ENCODE measurements at places on chromosomes 4 and X.

- DNase-seq: no peak
Observed at GRCh38 chr4:8219236-8219635, 20.1 kb downstream of the SH3TC1 start.

GRCh38 chr4:110801591-110801990 lies 178.7 kb upstream of the PITX2 start:
- DNase-seq: no peak

DNA sequence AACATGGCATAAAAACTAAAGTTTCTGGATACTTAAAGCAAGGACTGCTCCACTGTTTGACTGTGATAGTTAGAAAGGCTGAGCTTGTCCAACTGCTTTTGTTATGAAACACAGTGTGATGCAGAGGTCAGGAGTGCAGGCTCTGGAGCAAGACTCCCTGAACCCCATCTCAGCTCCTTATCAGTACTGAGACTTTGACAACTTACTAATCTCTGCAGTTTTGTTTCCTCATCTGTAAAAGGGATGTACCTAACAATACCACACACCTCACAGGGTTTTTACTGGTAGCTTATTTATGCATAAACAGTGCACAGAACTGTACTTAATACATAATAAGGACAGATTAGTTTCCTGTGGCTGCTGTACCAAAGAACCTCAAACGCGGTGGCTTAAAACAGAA lies 804.3 kb downstream of the FSTL5 start:
- no peak for DNase-seq

DNA sequence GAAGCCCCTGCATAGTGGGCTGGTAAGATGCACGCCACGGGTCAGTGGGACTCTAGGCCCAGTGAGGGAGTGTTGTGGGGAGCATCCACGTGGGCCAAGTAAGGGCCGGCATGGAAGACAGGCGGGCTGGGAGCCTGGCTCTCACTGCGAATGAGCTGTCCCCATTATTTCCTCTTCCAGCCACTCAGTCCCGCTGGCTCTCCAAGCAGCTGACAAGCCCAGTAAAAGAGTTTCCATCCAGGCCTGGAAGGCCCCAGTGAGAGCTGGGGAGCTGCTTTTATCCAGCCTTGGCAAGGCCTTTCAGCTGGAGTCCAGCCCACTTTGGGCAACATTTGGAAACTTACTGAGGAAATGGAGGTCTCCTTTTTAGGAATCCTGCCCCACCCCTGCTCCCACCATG lies 24.9 kb downstream of the APLN start:
- no peak for DNase-seq

DNA sequence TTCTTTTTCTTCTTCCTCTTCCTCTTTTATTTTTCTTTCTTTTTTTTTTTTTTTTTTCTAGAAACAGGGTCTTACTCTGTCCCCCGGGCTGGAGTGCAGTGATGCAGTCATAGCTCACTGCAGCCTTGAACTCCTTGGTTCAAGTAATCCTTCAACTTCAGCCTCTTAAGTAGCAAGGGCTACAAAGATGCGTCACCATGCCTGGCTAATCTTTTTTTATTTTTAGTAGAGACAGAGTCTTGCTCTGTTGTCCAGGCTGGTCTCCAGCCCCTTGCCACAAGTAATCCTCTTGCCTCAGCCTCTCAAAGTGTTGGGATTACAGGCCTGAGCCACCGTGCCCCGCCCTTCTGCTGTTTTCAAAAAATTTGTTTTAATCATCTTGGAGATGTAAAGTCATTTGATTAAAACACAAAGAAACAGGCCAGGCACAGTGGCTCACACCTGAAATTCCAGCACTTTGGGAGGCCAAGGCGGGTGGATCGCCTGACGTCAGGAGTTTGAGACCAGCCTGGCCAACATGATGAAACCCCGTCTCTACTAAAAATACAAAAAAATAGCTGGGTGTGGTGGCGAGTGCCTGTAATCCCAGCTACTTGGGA lies 28.1 kb downstream of the SYNPO2 start:
- no peak for DNase-seq

DNA sequence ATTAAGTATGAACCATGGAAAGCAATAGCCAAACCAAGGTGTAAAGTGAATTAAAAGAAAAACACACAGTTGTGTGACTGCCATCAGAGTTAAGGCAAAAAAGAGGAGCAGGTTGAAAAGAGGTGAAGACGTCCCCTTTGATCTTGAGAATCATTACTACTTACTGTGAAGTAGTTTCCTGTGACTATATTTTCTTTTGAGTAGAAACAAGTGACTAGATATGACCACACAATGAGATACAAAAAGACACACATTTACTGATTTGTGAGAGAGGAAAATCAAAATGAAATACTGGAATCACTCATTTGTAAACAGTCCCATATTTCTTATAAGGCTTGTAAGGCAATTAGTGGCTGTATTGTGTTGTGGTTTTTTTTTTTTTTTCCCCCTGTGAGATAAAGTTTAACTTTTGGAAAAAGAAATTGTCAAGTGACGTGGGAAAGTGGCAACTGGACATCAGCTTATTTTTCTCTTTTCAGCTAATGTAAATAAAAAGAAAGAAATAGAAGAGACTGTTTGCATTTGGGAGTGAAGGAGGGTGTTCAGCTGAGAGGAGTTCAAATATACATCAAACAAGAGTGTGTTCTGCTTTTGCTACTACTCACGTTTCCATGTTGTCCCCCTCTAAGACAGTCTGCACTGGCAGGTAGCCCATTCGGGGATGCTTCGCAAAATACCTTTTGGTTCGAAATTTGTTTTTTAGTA lies 106.4 kb upstream of the FTHL17 start:
- no peak for DNase-seq

DNA sequence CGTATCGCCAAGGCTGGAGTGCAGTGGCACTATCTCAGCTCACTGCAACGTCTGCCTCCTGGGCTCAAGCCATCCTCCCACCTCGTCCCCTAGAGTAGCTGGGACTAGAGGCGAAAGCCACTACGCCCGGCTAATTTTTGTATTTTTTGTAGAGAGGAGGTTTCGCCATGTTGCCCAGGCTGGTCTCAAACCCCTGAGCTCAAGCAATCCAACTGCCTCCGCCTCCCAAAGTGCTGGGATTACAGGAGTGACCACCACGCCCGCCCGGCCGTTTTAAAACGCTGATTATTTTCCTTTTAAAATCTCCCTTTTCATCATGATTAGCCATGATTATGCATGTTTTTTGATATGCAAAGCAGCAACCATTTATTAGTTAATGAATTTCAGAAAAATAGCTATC lies 2.2 kb downstream of the N4BP2 start:
- DNase-seq: no peak

GRCh38 chr4:53905941-53906377 lies 158.4 kb downstream of the CHIC2 start:
- DNase-seq: no peak

- DNase-seq: no peak
Observed at GRCh38 chr4:181966104-181966551, 277.1 kb upstream of the TENM3 start.

DNA sequence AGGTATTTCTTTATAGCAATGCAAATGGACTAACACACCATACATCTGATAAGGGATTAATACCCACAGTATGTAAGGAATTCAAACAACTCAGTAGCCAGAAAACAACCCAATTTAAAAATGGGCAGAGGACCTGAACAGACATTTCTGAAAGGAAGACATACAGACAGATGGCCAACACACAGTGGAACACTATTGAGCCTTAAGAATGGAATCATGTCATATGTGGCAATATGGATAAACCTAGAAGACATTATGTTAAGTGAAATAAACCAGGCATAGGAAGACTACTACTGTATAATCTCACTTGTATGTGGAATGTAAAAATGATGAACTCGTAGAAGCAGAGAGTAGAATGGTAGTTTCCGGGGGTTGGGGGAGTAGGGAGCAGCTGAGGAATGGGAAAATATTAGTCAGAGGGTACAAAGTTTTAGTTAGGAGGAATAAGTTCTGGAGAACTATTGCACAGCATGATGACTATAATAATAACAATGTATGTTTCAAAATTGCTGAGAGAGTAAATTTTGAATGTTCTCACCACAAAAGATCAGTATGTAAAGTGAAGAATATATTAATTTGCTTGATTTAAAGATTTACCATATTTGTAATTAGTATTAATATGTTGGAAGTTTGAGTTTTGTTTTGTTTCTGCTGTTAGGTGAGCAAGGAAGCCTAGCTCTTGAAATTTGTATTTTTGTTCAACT lies 25.2 kb downstream of the WDR44 start:
- DNase-seq: no peak

DNA sequence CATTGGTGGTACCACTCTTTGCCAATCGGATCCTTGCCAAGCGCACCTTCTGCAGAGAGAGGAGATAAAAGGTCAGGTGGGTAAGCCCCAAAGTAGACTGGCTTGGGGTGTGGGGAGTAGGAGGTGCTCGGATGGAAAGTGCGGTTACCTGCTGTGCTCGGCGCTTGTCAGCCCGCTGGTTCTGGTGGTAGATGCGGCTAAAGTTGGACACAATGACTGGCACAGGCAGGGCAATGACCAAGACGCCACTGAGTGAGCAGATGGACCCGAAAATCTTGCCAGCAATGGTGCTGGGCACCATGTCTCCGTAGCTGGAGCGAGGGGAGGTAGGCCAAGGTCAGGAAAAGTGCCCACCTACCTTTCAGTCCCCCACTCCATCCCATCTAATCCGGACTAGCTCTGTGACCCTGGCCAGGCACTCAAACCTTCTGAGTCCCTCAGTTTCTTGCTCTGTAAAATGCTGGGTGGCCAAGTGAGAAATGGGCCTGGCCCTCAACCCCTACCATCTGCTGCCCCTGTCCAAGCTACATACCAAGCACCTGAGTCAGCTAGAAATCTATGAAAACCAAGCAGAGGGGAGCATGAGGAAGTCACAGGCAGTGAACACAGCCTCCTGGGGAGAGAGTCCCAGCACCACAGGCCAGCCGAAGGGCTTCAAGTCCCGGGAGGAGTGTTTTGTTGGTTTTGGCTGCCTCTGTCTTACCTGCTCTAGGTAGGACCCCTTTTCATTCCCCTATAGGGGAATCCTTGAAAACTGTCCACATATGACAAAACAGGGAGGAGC lies 4.7 kb downstream of the KCND1 start:
- no peak for DNase-seq

GRCh38 chr4:6271701-6272465 lies 2.2 kb downstream of the WFS1 start:
- no peak for DNase-seq

DNA sequence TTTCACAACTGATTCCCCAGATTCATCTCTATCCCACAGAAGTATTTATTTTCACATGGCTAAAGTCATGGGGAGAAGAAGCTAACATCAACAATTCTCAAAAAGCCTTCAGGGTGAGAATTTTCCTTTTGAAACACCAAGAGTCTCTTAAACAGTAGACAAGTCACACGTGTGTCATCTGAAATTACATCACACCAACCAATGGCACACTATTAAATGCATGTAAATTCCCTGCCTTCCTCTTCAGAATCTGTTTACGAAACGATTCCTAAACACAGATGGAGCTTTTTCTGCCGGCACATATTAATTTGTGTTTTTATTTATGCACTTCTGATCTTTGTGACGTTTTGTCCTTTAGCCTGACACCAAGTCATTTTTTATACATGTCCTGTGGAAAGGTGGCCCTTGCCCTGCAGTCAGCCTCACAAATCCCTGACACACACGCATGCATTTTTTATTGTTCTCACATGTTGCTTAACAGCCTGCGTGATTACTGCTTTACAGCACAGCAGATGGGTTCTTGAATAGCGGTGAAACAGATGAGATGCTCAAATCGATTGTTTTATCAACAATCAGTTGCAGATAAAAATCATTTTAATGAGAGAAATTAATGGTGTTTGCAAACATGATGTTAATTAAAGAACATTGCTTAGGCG lies 735.9 kb upstream of the TENM3 start:
- DNase-seq: no peak

DNA sequence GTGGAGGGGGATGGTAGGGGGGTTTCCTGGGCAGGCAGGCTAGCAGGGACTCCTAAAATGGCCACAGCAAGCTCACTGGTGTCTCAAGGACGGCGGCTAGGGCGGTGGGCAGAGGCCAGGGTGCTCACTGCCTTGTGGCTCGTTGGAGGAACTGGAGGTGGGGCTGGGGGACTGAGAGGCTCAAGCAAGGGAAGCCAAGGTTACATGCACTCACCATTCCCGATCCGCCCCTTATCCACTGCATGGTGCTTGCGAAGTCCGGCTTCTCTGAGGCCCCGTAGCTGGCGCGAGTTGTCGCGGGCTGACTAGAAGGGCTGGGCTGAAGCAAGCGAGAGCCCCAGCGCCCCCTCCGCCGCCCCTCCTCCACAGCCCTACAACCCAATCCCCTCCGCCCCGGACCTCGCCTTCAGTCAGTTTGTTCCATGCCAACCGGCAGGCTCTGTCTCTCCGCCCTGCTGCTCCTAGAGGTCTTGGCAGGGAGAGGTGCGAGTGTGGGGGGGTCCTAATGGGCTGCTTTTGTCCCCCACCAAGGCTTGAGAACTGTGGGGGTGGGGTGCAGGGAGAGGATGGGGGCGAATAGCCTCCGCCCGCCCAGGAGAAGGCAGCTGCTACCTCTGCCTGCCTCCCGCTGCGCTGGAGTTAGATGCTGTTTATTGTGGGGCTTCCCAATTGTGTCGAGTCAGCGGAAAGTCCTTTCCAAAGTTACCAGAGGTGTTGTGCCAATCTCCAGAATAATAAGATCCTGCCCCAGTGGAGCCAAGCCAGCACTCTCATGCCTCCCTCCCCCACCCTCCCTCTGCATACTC lies at the start of gene ARHGEF9:
TSS of gene ARHGEF9 (minus strand) at position 313 of the 806 bp plus-strand sequence. CDS start at position 244, 69 bp downstream.
- DNase-seq: no peak

GRCh38 chr4:145523117-145523516 lies 41.5 kb downstream of the SMAD1 start:
- DNase-seq: no peak

DNA sequence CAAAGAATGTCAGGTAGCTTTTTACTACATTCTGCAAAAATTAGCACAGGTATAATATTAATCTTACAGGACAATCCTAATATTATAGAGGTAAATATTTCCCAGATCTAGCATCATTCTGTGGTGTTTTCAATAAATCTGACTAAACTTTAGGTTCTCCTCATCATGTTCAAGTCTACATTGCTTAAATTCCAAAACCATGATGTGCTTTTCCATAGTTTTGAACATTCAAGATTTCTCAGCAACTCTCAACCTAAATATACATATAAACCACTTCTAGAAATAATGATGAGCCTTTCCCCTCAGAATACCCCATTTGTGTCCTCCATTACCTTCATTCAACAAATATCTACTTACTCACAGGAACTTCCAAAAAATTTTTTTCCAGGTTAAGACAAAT lies 23.1 kb downstream of the EIF4E start:
- DNase-seq: no peak

GRCh38 chrX:110436523-110436922 lies 77.9 kb downstream of the RTL9 start:
- no peak for DNase-seq

DNA sequence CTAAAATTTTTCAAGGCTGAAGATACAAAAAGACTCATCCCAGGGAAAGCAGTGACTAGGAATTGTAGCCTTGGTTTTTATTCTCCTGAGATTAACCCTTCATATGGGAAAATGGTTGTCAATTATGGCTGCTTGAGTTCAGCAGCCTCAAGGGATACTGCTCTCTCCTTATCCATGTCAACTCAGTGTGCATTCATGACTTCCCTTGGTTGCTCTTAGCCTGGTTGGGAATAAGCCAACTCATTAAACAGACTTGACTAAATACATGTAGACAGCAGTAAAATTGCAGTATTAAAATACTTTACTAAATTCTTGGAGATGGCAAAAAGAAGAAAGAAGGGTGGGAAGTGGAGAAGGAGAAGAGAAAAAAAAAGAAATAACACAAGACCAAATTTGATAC lies 44.5 kb upstream of the BMP3 start:
- no peak for DNase-seq

Data from activated CD8-positive, alpha-beta memory T cell treated with anti-CD3 and anti-CD28 coated beads for 48 hours (primary cell).